ENCODE measurements at places on chromosomes 12 and 14.

DNA sequence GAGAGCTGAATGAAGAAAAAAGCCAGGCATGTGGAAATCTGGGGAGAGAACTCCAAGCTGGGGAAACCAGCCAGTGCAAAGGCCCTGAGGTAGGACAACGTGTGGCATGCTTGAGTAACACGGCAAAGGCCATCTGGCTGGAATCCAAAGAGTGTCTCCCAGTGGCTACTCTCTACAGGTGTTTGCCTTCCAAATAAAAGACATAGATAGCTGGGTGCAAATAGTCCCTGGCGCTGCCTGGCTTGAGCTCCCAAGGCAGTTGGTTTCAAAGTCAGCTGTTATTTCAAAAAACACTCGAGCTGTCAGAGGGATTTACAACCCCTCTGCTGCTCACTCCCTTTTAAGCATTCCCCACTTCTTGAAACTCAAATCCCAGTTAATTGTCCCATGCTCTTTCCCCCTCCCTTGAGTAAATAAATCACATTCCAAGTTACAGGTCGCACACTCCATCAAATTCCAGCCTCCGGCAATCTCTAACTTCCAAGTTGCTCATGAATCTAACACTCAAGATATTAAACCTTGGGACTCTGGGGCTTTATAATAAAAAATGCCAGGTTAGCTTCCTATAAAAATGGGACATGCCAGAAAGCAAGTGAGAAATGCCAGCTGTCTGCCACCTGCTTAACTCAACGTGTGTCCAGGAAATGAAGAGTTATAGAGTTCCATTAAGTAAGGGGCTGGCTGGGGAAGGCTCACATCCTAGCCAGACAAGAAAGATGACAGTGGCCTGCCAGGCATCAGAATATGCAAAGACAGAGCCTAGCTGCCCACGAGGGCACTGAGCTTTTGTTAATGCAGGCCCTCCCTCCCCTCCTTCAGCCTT lies 133.6 kb upstream of the NOS1 start:
- H3K27ac ChIP-seq: no peak overlapping the region
- DNase-seq: no peak
- no peaks in the 10 kb centered on the region for H3K27me3 ChIP-seq
- H3K4me3 ChIP-seq: no peak overlapping the region

DNA sequence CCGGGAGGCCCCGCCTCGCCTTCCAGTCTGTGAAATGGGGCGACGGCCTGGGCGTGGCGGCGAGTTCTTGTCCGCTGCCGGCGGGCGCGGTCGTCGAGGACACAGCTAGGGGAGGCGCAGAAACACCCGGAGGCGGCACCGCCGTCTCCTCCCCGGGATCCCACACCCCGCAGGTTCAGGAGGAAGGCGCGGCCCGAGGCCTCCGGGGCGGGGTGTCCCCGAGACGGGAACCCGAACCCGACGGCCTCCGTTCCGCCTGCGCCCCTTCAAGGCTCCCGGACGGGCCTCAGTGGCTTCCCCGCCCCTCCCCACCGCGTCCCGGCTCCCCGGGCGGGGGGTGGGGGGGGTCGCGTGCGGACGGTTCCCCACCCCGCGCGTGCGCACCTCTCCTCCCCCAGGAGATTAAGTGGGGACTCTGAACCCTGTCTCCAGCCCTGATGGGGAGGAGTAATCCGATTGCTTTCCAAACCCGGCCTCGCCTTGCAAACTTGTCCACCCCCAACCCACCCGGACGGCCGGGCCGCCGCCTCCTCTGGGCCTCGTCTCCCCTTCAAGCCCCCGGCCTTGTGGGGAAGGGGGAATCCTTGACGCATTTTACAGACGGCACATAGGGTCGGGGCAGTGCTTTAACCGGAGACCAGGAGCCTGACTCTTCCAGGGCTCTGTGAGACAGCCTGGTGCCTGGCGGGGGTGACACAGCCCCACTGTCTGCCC lies 35.3 kb upstream of the ANKRD9 start:
- H3K4me1 ChIP-seq: peaks cover 18% of the 10 kb centered on the region
- H3K27me3 ChIP-seq: no peaks in the 10 kb centered on the region
- no peak overlapping the region for H3K27ac ChIP-seq
- H3K4me3 ChIP-seq: peak overlapping the region; percentile 7
- no peak for DNase-seq
- H3K36me3 ChIP-seq: no peaks in the 10 kb centered on the region

GRCh38 chr14:22105006-22105623 lies 431.5 kb upstream of the OR4E1 start:
- no peak overlapping the region for H3K27ac ChIP-seq
- no peak for DNase-seq
- no peaks in the 10 kb centered on the region for H3K27me3 ChIP-seq
- no peak overlapping the region for H3K4me3 ChIP-seq
- H3K4me1 ChIP-seq: peaks cover 9% of the 10 kb centered on the region

DNA sequence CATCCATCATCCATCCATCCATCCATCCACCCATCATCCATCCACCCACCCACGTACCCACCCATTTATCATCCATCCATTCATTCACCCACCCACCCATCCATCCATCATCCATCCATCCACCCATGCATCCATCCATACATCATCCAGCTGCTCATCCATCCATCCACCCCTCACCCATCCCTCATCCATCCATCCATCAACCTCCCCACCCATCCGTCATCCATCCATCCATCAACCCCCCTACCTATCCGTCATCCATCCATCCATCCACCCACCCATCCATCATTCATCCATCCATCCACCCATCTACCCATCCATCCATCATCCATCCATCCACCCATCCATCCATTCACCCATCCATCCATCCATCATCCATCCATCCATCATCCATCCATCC lies 306.2 kb upstream of the SFSWAP start:
- no peaks in the 10 kb centered on the region for H3K27me3 ChIP-seq
- no peaks in the 10 kb centered on the region for H3K4me1 ChIP-seq
- no peak overlapping the region for H3K27ac ChIP-seq
- H3K36me3 ChIP-seq: no peaks in the 10 kb centered on the region
- no peak overlapping the region for H3K4me3 ChIP-seq

GRCh38 chr12:104852102-104852501 lies 106.0 kb downstream of the SLC41A2 start:
- no peak overlapping the region for H3K27ac ChIP-seq
- no peak for DNase-seq
- no peak overlapping the region for H3K4me3 ChIP-seq
- H3K36me3 ChIP-seq: no peaks in the 10 kb centered on the region
- no peaks in the 10 kb centered on the region for H3K4me1 ChIP-seq
- no peaks in the 10 kb centered on the region for H3K27me3 ChIP-seq

DNA sequence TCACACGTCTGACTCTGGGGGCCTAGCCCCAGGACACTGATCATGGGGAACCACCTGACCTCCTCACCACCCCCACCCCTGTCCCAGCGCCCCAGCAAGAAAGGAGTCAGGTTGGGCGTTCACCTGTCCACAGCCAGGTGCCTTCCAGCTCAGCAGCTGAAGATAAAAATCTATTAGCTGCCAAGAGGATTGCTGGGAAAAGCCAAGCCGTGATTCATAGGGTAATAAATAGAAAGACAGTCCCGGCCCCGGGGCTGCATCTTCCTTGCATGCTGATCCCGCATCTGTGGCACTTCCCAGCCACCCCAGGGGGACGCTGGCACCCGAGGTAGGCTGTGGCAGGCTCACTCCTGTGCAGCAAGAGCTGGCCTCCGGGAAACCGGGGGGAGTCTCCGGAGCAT lies 70.2 kb upstream of the NCOR2 start:
- no peak overlapping the region for H3K4me3 ChIP-seq
- peaks cover 52% of the 10 kb centered on the region for H3K4me1 ChIP-seq
- H3K27ac ChIP-seq: peak overlapping the region; percentile 82
- peak; percentile 70 for DNase-seq

DNA sequence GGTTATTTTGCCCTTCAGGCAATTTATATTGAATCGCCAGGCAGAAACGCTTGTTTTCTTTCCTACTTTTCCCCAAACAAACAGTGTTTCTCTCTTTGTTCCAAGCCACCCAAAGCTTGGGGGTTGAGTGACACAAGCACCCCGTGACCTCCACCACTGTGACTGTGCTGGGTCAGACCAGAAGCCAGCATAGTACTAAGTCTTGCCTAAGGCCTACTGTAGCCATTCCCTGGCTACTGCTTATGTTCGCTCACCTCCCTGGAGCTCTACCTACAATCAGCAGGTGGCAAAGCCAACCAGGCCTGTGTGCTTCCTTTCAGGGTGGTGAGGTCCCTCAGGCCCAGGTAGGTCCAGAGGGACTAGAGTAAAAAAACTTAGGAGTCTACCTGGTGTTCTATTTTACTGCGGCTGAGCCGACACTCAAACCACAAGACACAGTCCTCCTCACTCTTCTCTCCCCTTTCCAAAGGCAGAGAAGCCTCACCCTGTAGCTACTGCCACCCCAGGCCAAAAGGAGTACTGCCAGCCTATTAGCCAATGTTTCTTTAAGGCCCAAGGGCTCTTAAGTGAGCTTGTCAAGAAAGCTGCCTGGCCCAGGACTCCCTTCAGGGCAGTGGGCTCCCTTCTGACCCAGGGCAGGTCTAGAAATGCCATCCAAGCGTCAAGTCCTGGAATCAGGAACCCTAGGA lies 411.8 kb upstream of the MIS18BP1 start:
- H3K4me1 ChIP-seq: no peaks in the 10 kb centered on the region
- H3K27me3 ChIP-seq: no peaks in the 10 kb centered on the region
- DNase-seq: peak; percentile 1
- H3K27ac ChIP-seq: no peak overlapping the region
- H3K4me3 ChIP-seq: no peak overlapping the region

GRCh38 chr14:65321370-65321875 lies 91.1 kb upstream of the FUT8 start:
- no peaks in the 10 kb centered on the region for H3K36me3 ChIP-seq
- no peaks in the 10 kb centered on the region for H3K27me3 ChIP-seq
- peaks cover 24% of the 10 kb centered on the region for H3K4me1 ChIP-seq
- DNase-seq: no peak
- no peak overlapping the region for H3K4me3 ChIP-seq

GRCh38 chr12:5524116-5524768 lies 92.3 kb downstream of the NTF3 start:
- no peaks in the 10 kb centered on the region for H3K4me1 ChIP-seq
- no peaks in the 10 kb centered on the region for H3K27me3 ChIP-seq
- no peaks in the 10 kb centered on the region for H3K36me3 ChIP-seq

DNA sequence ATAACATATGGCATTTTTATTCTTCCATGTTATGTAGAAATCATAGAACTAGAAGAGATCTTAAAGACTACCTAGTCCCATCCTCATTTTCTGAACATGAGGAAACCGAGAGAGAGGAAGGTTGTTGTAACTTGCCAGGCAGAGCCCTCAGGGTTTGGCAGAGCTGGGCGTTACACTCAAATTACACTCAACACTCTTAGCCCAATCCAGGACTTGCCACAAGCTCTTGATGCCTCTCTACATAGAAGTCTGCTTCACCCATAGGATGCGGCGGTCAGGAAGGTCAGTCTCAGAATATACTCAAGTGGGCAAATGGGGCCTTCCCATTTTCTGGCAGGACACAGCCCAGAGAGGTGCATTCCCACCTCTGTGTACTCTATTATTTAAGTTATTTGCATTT lies 208.1 kb downstream of the ZFP36L1 start:
- no peak for DNase-seq
- H3K4me3 ChIP-seq: no peak overlapping the region
- H3K4me1 ChIP-seq: peaks cover 20% of the 10 kb centered on the region
- no peak overlapping the region for H3K27ac ChIP-seq
